Stimulated activated CD8-positive, alpha-beta memory T cell treated with anti-CD3 and anti-CD28 coated beads, Interleukin-15, amount 100 ng/mL, for 24 hours (primary cell): ENCODE measurements at places on chromosomes 2 and 18.

GRCh38 chr2:29113891-29114321 is 1.3 kb upstream of the CLIP4 start:
- no peak for DNase-seq

DNA sequence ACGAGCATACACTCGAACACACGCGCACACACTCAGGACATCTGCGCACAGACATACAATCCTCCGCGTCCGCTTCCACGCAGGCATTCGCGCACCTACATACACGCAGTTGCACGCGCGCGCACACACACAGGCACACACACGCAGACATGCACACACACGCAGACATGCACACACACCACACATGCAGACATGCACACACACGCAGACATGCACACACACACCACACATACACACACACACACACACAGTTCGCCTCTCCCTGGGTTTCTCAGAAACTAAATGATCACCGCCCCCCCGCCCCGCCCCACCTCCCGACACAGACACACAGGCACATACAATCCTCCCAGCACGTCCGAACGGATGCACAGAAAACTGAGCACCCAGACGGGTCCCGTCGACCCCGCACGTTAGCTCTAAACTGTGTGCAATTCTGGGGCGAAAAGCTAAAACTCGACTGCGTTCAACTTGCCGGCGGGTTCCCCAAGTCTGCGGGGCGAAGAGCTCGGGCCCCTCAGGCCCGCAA is 1.0 kb downstream of the EPHA4 start:
- no peak for DNase-seq

- no peak for DNase-seq
Observed at GRCh38 chr18:70292628-70293027, 3.8 kb downstream of the SOCS6 start.

DNA sequence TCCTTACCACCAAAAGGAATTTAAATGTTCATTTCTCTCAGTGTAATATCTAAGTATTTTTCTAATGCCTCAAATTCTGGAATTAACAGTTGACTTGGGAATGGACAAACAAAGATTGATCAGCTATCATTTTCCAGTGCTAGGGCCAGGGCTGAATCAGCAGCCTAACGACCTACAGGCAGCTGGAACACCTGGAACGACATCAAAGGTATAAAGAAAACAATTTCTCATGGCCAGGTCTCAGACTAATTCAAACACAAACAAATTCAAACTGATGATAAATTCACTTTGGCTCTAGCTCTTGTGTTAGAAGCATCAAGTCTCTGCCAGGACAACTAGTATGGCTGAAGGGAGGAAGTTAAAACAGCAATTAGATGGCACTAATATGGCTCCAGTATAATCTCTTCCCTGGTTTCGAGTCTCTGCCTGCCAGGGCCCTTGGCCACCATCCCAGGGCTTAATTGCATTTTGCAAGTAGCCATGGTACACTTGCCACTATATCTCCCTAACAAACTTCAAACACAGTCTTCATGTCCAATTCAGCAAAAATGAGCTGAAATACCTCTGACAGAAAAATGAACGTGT is 70.2 kb upstream of the FSHR start:
- no peak for DNase-seq

GRCh38 chr18:48139431-48140347 is 209.2 kb upstream of the SMAD2 start:
- DNase-seq: no peak

DNA sequence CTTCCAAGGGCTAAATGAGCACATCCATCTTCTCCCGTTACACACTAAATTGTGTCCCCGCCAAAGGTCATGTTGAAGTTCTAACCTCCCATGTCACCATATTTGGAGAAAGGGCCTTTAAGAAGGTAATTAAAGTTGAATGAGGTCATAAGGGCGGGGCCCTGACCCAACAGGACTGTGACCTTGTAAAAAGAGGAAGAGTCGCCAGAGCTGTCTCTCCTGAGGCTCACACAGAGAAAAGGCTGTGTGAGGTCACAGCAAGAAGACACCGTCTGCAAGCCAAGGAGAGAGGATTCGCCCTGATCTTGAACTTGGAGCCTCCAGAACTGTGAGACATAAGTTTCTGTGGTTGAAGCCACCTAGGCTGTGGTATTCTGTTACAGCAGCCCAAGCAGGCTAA is 24.1 kb downstream of the TRABD2A start:
- DNase-seq: no peak

GRCh38 chr2:23513245-23513871 is 128.4 kb downstream of the KLHL29 start:
- DNase-seq: no peak

GRCh38 chr2:187477051-187477450 is 29.0 kb upstream of the CALCRL start:
- no peak for DNase-seq

DNA sequence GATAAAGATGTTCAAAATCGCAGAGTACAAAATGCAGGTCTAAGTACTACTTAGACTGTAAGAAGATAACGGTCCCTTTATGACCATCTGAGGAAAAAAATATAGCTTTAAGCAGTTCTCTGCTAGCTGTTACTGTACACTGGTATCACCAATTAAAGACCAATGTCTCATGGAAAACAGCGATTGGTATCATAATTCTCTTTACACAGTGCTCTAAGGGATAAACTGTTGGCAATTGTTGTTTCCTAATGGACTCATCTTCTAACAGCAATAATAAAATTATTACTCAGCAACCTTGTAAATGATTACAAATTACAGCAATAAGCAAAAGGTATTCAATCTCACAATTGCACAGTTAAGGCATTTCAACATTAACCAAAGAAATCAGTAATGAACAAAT is 142.2 kb upstream of the DLGAP1 start:
- no peak for DNase-seq

GRCh38 chr2:20190170-20190569 is 34.8 kb downstream of the SDC1 start:
- DNase-seq: no peak
